ENCODE measurements at places on chromosomes 1 and 21.
A peak's percentile ranks its signal among the peaks of the same experiment; 100 is the strongest.

DNA sequence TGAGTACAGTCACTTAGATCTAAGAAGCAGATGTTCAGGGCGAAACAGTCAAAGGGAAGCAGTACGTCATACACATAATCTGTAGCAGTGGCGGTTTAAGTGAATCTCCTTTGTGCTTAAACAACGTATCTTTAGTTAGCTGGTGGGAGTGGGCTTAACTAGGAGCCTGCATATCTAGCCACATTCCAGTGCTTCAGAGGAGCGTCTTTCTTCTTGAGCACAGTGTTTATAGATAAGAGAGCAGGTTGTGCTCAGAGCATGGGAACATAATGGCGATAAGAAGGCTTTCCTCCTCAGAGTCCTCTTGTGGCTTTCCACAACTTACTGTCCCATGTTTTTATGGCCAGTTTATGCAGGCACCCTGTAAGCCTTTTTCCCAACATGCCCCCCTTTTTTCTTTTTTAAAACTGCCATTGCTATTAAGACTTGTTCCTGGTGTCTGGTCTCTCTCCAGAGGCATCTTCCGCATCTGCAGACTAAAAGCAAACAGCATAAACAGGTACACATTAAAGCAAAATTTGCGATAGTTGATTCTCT lies 3.2 kb downstream of the DAP3 start:
- DNase-seq, result no peak

- no peak for DNase-seq
Observed at GRCh38 chr1:59012378-59012777, 228.5 kb upstream of the JUN start.

GRCh38 chr1:95806171-95806570 lies 572.2 kb downstream of the RWDD3 start:
- no peak for DNase-seq

- DNase-seq, result peak; percentile 23
Observed at GRCh38 chr21:43339668-43340067, 87.3 kb downstream of the SIK1 start.

DNA sequence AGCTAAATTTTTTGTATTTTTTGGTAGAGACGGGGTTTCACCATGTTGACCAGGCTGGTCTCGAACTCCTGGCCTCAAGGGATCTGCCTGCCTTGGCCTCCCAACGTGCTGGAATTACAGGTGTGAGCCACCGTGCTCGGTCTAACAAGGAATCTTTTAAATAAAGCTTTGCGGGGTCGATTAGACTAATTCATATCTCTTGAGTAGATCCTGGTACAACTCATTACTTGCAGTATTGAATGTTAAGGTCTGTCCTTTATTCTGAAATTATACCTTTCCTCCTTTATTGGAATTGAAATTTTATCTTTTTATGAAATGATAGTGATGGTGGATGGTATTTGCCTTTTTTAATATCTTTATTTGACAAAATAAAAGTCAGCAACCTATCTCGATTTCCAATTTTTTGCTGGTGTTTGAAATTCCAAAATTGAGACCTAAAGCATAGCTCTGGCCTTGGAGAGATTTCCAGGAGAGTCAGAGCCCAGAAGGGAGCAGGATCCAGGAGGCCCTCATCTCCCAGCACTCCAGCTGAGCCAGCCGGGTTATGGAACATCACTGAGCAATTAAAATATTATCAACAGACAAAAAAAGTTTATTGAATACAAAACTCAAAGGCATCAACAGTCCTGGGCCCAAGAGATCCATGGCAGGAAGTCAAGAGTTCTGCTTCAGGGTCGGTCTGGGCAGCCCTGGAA lies 4.7 kb downstream of the S100A2 start:
- no peak for DNase-seq

- no peak for DNase-seq
Observed at GRCh38 chr1:161230762-161231161, 4.9 kb downstream of the TOMM40L start.

- DNase-seq, result peak; percentile 47
Observed at GRCh38 chr21:29033301-29033700, 8.8 kb downstream of the USP16 start.

GRCh38 chr1:18783705-18784481 lies 75.6 kb downstream of the TAS1R2 start:
- DNase-seq, result no peak

DNA sequence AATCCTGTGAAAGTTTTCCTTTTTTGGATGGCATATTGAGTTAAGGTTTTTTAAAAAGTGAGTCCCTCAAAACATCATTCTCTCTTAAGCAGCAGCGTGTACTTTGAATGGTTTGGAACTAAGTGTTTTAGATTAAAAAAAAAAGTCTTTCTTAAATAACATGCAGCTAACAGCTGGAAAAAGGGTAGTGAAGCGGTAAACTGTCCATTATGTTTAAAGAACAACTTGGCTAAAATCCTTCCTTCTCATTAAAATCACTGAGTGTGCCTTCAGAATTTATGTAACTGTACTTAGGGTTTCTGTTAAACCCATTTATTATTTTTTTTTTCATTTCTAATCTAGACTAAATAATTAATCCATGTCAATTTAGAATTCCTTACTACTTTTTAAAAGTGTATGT lies 254.2 kb upstream of the ADAMTS5 start:
- DNase-seq, result no peak

DNA sequence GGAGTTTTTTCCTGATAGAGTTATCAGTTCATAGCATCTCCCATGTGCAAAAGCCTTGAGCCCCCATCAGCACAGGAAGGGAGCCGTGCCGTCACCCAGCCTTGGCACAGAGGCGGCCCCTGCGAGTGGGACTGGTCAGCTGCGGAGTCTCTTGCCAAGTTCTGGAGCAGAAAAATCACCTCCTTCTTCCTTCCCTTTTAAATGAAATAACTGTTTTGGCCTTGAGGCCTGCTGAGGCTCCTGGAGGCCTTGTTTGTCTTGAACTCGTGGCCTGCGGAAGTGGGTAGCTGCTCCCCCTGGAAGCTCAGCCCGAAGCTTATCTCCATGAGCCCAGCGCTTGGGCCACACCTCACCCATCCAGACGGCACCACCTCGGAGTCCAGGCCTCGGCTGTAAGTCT lies 145.7 kb upstream of the TMEM51 start:
- no peak for DNase-seq

DNA sequence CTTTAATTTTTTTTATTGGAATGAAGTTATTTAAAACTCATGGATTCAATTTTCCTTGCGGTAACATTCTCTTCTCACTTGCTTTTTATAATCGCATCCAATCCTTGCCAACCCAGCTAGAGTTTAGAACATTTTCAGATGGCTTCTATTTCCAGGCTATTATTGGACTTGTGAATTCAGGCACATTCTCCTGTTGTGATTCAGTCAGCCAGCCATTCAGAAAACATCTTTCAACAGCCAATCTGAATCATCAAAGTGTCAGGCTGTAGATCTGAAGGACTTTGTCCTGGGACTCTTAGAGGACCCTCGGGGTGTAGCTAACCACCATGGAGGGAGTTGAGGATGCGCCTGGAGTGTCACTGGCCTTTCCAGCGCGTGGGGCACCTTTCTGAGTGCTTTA lies 92.4 kb downstream of the PRDM2 start:
- peak; percentile 28 for DNase-seq

DNA sequence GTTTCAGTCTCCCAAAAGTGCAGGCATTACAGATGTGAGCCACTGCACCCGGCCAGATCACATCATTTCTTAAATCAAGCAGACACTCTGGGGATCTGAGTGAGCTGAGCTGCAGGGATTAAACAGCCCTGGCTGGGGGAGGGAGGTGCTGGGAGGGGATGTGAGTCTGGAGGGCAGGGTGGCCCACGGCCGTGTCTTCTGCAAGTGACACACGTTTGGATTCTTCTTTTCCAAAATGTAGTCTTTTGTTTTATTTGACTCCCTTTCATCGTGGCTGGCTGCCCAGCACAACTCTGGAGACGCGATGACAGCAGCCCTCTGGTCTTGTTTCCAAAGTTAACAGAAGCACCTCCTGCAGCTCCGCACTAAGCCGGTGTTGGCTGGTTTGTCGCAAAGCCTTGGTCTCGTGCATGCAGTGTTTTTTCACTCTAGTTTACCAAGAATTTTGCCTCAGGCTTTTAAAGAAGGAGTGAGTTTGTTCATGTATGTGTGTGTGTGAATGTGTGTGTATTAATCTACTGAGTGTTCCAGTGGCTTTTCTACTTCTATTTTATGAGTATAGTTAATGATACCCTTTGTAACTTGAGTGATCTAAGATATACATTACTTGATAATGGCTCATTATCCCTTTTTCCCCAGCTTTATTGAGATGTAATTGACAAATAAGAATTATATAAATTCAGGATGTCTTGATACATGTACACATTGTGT lies 2.8 kb upstream of the KRTAP10-5 start:
- DNase-seq, result peak; percentile 4

DNA sequence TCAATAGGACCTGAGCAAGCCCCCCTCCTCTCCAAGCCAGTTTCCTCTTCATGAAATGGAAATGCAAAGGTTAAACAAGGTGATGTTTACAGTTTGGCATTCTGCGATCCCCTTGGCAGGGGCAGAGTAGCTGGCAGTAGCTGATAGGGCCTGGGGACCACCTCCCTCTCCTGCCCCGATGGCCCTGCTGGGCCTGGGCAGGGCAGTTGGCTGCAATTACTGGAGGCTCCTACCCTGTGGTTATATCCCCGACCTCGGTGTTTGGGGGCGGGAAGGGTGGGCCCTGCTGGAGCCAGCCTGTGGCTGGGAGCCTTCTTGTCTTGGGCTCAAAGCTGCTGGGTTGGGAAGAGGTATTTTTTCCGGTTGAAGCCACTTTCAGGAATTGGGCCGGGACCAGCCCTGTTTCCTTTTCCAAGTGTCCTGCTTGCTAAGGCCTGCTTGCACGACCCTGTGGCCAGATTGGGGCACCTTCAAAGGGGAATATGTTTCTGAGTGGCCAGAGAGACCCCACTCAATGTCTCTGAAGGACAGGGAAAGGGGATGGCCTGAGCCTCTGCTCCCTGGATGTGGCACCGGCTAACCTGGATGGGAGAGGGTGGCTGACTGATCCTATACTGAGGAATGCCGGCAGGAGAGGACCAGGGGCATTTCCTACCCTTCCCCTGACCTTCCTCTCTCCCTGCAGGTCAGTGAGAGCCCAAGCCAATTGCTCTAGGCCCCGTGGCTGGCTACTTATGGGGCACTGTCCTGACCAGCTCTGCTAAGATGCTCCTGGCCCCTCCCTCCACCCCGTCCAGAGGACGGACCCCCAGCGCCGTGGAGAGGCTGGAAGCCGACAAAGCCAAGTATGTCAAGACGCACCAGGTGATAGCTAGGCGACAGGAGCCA lies 1.9 kb downstream of the FAM110D start:
- no peak for DNase-seq

DNA sequence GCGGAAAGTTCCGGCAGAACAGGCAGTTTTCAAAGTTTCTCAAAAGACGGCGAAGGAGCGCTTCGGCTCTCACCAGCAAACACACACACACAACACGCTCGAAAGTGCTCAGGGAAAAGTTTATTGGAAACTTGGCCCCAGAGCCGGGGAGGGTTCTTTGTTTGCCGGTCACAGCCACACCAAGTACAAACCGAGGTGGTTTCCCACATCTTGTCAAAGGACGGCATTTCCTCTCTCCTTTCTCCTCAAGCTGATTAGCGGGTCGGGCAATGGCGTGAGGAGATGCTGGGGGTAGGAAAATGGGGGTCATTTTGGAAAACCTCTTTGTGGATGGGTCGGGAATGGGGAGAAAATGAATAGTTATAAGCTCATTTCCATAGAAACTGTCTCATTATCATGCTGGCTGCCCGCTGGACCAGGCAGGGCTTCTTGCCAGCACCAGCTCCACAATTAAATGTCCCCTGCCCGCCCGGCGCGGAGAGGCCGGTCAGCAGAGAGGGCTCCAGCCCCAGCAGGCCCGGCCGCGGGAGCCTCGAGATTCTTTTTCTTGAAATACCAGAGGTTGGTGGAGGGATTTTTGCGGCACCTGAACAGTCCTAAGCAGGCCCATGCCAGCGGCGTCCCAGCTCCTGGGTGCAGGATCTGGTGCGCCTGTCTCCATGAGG lies 92.3 kb downstream of the PRDM16 start:
- no peak for DNase-seq

DNA sequence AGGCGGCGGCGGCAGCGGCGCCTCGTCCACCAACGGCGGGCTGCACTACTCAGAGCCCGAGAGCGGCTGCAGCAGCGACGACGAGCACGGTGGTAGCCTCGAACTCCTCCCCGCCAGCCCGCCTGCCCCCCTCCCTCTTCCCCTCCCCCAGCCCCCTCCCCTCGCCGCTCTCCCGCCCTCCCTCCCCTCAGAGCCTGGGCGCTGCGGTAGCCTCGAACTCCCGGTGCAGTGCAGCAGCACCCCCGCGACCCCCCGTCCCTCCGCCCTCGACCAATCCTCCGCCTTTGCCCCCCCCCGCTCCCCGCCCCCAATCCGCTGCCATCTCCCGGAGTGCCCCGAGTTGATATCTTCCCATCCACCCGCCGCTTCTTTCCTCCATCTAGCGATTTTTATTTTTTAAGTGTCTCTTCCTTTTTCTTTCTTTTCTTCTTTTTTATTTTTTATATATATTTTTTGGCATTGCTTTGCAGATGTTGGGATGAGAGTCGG lies 516 bp downstream of the RCOR3 start:
- no peak for DNase-seq

DNA sequence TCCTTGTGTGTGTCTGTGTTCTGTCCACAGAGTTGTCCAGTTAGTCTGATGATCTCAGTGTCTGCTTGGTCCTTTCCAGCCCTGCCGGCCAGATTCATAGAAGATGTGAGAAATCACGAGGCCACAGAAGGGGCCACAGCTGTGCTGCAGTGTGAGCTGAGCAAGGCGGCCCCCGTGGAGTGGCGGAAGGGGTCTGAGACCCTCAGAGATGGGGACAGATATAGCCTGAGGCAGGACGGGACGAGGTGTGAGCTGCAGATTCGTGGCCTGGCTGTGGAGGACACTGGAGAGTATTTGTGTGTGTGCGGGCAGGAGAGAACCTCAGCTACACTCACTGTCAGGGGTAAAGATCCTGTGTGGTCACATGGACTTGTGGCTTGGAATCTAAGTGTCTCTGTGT lies 95.8 kb downstream of the OBSCN start:
- DNase-seq, result no peak

DNA sequence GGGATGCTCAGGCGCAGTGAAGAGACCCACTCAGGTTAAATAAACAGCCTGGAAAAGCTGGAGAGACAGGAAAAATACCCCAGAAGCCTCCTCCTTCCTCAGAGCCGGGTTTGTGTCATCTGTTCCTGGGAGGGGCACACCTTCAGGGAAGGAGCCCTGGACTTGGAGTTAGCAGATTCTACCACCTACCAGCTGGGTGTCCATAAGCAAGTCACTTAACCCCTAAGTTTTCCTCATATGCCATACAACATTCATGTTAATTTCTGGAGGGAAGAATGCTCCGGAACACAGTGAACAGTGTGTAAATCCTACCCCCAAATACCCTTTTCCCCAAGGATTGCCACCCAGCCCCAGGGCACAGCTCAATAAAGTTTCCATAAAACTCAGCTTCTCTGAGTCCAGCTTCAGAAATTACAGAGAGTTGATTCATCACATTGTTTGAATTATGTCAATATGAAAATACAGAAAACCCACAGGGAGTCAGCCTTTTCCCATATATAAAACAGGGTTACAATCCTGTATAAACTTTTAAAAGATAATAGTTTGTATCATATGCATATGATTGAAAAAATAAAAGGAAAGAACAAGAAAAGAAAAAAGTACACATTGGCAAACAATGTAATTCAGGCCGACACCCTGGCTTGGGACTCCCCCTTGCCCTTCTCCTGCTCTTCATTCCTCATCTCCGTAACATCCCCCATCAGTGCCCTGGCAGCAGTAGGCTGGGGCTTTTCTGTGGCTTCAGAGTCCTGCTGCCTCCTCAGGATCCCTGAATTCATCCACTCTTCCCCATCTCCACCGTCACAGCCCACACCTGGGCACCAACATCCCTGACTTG lies 291.8 kb upstream of the USP24 start:
- DNase-seq, result no peak

- DNase-seq, result no peak
Observed at GRCh38 chr1:7221826-7222694, 436.8 kb downstream of the CAMTA1 start.

All from trophoblast cell (in vitro differentiated cells and primary cell).